ENCODE measurements at places on chromosomes 6 and 20.

DNA sequence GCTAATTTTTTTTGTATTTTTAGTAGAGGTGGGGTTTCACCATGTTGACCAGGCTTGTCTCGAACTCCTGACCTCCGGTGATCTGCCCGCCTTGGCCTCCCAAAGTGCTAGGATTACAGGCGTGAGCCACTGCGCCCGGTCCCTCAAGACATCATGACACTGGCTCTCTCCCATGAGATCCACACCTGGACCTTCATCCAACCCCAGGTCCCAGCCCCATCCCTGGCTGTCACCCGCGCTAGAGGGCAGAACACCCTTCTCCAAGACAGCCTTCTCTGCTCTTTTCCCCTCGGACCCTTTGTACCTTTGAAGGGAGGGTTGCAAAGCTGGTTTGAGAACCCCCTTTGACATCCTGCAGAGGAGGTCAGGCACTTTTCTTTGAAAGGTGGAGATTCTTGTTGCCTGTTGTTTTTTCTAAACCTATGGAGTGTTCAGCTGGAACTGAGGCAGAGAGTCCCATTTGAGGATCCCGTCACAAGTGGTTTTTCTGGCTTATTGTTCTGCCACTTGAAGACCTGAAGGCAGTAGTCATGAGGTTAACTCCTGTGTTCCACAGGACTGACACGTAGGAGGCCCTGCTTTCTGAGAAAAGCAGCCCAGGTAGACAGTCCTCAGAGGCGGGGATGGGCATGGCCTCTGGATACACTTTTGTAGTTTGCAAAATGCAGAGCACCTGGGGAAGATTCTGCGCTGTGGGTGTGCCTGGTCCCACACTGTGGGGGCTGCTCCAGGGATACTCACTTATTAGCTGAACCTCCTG is 171.1 kb upstream of the SNX9 start:
- DNase-seq, result no peak

GRCh38 chr6:112439010-112439409 is 91.9 kb downstream of the RFPL4B start:
- no peak for DNase-seq

DNA sequence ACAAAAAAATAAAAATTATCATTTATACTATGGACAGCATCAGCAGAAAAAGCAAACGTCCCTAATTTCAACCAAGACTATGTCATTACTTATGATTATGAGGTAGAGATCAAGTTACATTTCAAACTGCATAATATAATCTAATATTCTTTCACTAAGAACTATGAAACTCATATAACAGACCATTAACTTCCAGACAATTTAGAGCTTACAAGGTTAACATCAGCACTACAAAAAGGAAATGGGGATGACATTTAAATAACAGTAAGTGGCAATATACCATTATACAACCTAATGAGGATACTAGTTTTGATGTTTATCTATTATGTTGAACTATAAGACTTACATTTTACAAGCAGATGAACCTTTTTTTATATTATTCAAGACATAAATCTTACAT is 261.0 kb upstream of the THEMIS start:
- no peak for DNase-seq

DNA sequence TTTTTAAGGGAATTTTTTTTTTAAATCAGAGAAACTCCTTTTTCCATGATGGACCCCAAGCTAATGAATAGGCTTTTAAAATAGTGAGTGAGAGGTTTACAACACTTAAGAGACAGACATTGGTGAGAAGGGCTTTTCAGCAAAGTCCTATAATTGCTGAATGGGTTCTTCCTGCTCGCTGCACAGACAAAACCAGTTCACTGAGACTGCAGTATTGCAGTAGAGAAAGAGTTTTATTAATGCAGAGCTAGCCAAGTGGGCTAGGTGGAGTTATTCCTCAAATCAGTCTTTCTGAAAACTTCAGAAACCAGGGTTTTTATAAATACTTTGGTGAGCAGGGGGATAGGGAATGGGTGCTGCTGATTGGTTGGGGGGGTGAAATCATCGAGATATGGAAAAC is 3.2 kb upstream of the SLC2A10 start:
- no peak for DNase-seq

GRCh38 chr6:119076576-119077390 is 1.7 kb downstream of the FAM184A start:
- DNase-seq, result no peak

DNA sequence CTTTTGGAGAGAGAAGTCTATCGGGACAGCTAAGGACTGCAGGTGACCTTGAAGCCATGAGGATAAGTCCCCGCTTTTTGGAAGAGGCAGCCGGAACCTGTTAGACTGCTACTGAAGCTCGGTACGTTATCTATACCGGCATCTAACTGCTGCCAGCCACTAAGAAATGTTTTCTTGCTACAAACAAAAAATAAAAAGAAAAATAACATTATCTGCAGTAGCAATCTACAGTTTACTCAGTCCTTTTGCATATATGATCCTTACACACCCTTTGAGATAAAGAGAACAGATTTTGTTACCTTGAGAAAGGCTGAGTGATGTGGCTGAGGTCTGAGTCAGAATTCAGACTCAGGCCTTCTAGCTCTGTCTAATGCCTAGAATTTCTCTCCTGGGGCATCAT is 314.6 kb downstream of the CDH26 start:
- no peak for DNase-seq

- DNase-seq, result no peak
Measured at GRCh38 chr6:12051861-12052368, 39.8 kb downstream of the HIVEP1 start.

DNA sequence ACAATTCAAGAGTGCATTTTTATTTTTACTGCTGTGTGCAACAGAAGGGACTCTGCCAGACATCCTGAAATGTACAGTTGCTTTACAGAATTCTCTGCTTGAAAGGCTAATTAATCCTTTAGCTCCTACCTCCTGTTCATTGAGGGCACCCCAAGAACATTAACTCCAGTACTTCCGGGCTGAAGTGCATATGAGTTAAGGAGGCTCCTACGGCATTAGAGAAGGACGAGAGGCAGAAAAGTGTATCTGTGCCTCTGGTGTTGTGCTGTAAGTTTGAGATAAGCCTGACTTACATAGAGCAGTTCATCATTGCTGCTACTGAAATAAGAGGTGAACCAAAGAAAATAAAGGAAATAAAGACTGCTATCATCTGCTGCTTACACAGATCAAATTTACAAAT is 609.3 kb upstream of the ADGRB3 start:
- DNase-seq, result no peak

DNA sequence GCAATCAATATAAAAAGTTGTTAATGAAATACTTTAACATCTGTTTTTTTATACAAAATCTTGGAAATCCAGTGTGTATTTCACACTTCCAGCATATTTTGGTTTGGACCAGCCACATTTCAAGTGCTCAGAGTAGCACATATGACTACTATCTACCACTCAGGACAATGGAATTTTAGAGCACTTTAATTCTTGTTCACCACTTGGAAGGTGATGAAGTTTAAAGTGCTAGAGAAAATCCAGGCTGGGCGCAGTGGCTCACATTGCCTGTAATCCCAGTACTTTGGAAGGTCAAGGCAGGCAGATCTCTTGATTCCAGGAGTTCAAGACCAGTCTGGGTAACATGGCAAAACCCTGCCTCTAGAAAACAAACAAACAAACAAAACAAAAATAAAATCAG is 6.1 kb upstream of the SLC35B3 start:
- DNase-seq, result no peak

DNA sequence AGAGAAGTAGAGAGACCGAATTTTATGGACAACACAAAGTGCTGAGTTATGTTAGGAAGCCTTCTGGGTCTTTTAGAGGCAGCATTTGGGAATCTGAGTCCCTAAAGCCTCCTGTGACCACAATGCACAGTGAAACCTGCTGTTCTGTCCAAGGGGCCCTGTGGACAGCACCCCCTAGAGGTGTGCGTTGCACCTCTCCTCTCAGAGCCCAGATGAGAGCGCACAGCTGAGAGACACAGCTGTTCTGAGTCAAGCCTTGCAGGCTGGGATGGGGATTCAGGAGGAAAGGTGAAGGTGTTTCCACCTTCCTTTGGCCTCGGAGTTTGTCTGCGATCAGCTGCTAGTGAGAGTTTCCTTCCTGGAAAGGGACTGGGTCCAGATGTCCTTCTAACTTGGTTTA is 13.0 kb downstream of the PCK1 start:
- no peak for DNase-seq

- DNase-seq, result no peak
Measured at GRCh38 chr20:48790473-48791003, 37.3 kb downstream of the PREX1 start.

GRCh38 chr6:150119173-150119572 is 23.7 kb upstream of the PPP1R14C start:
- DNase-seq, result no peak

DNA sequence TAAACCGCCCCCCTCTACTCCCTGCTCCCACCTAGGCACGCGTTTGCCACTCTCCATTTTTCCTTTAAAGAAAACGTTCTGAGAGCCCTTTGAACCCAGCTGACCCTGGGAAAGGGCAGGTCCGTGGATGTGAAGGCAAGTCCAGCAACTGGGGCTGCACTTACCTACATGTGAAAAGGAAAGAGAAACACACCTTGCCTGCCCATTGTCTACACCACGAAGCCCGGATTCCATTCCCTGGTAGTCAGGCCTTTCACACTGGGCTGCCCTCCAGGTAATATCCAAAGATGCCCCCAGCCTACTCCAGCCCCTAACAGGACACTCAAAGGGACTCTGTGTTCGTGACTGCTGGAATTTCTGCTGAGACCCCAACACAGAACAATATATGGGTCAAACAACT is 94.4 kb downstream of the CD83 start:
- DNase-seq, result no peak

GRCh38 chr20:38152175-38152620 is 12.9 kb downstream of the TGM2 start:
- peak; percentile 82 for DNase-seq

- no peak for DNase-seq
Measured at GRCh38 chr6:131039345-131039680, 23.7 kb downstream of the EPB41L2 start.

- peak; percentile 58 for DNase-seq
Measured at GRCh38 chr20:5529331-5530148, 212.8 kb upstream of the PROKR2 start.

DNA sequence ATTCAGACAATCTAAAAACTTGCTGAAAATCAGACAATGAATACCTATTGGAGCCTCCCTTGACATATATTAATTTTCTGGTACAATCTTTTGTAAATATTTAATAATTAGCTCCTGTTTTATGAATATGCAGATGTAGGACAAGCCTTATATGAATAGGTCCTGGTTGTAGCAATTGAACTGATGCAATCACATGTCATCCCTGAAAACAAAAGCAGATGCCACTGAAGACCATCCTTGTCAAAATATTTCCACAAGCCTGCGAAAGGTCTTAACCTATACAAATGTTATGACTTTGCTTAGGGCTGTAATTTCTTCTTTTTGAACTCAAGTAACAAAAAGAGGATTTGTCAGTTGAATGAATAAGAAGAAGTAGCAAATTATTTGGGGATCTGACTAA is 722.1 kb downstream of the EYS start:
- no peak for DNase-seq

DNA sequence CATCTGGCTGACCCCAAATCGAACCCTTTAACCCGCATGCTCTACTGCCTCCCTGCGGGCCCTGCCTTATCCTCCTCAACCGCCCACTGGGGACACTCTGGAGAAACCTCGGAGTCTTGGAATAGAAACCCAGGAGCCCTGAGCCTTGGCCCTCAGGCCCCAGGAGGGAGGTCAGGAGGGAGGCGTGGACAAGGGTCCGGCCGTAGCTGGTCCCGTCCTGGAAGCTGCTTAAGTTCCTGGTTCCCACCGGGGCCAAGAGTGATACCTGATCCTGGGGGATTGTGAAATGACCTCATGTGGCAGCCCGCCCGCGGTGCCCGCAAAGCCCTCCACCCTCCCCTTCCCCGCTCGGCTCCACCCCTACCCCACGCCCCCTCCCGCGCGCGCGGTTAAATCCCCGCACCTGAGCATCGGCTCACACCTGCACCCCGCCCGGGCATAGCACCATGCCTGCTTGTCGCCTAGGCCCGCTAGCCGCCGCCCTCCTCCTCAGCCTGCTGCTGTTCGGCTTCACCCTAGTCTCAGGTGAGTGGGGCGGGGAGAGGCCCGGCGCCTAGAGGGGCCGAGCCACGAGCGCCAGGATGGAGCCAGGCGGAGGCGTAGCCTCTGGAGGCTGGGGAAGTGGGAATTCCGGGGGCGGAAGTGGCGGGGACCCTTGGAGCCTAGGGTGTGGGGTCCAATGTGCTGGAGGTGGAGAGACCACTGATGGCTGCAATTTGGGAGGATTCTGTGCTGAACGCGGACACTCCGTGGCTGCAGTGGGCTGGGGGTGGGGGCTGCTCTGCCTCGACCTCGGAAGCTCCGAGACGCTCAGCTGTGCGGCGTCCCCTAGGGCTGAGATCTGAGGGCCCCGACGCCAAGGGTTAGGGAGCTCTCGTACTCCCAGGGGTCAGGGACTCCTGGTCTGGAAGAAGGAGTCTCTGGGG is at the start of gene WFDC2:
WFDC2 (plus strand) TSS at position 418 of the 926 bp plus-strand sequence; CDS start at position 447, 29 bp downstream.
- DNase-seq, result no peak

DNA sequence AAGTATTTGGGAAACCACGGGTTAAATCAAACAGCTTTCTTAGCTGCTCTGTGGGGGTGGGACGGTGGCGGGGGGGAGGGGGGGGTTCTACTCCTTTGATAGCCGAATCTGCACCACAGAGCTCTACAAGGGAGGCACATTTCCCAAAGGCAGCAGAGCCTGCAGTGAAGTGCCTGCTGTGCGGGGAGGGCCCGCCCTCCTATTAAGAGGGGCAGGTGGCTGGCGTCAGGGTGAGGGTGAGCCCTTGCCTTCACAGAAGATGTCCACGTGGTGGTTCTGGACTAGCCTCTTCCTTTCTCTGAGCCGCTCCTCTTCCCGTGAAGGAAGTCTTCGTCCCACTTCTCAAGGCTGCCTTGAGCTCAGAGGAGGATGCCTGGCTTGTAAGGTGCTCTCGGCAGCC is 174.9 kb upstream of the THBS2 start:
- peak; percentile 23 for DNase-seq

GRCh38 chr6:43427406-43428111 is at the start of gene ABCC10:
TSS of gene ABCC10 (plus strand) at chr6:43427541. CDS start at chr6:43427979, 438 bp downstream.
- DNase-seq, result peak; percentile 98

GRCh38 chr6:118659513-118660217 is 8.3 kb upstream of the CEP85L start:
- DNase-seq, result no peak

GRCh38 chr20:63457737-63458136 is 14.7 kb downstream of the KCNQ2 start:
- DNase-seq, result peak; percentile 71

DNA sequence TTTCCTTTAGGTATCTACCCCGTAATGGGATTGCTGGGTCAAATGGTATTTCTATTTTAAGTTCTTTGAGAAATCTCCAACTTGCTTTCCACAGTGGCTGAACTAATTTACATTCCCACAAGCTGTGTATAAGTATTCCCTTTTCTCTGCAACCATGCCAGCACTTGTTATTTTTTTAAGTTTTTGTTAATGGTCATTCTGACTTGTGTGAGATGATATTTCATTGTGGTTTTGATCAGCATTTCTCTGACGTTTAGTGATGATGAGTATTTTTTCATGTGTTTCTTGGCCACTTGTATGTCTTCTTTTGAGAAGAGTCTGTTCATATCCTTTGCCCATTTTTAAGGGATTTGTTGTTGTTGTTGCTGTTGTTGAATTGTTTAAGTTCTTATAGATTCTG is 871.1 kb downstream of the KIF16B start:
- no peak for DNase-seq

GRCh38 chr6:130032758-130033340 is 14.5 kb downstream of the L3MBTL3 start:
- no peak for DNase-seq

- DNase-seq, result no peak
Measured at GRCh38 chr20:57267158-57267821, 849 bp upstream of the BMP7 start.

GRCh38 chr20:56504373-56505005 is 20.1 kb upstream of the FAM209A start:
- DNase-seq, result peak; percentile 12

GRCh38 chr6:132466952-132467351 is 46.0 kb downstream of the STX7 start:
- no peak for DNase-seq

All from hepatic stellate cell (primary cell).